ENCODE measurements at places on chromosomes 16 and 17.

- peak; percentile 60 for DNase-seq
Observed at GRCh38 chr16:26816885-26817571, 249.7 kb upstream of the C16orf82 start.

DNA sequence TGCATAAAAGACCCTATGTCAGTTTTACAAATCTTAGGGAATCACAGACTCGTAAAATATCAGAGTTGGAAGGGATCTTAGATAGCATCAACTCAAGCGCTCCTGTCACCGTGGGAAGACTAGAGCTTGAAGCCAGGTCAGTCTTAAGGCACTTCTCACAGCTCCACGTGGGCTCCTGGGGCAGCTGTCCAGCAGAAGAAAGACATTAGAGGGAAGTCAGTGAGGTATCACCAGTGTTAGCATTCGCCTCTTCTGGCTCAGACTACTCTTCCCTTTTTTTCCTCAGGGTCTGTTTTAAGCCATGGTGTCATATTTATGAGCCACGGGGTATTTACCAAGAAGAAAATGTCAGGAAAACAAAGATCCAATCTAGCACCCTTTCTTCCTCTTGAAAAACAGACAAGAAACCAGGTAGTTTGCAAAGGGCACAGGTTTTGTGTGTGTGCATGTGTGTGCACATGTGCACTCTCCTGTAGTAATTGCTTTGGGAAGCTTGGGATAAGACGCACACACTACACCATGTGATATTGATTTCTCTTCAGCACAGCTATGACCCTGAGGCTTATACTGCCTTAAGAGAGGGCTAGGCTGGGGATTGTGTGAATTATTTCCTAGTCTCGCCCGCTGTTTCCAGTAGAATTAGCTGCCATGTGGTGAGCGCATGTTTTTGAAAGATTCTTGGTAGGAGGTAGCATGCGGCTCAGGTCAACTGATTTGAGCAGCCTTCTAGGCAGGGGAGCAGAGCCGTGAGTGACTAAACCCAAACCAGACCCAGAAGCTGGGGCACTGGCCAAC is 61.0 kb upstream of the ELAC2 start:
- DNase-seq: no peak

GRCh38 chr16:12602811-12603698 is 200.6 kb downstream of the CPPED1 start:
- peak; percentile 32 for DNase-seq

DNA sequence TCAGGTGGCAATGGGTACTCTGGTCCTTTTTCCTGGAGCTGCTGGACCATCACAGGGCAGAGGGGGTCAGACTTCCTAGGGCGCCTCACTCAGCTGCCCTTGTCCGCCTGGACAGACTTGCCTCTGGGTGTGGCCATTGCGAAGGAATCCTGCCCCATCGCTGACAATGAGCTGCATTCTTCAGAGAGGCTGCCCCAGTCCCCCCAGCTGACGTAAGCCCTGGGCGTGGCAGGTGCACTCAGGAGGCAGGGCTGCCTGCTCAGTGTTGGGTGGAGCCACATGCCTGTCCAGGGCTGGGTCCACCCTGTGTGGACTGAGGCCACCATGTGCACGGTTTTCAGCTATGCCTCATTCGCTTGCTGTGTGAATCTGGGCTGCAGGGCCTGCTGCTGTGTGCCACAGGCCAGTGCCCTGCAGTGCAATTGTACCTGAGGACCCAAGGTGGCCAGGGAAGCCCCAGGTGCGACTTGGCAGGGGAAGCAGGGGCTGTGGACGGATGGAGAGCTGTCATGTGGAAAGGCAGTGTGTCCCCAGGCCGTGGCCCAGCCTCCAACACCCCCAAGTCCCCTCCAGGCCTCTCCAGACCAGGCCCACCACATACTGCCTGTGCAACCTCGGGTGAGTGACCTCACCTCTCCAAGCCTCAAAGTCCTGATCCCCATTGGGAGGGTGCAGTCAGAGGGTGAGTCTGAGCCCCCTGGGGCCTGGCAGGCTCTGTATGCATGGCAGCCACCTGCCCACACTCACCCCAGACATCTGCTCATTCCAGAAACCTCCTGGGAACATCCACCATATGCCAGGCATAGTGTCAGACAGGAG is 14.0 kb upstream of the MPRIP start:
- peak; percentile 100 for DNase-seq

GRCh38 chr17:8859804-8860430 is 7.6 kb downstream of the PIK3R6 start:
- DNase-seq: peak; percentile 50

DNA sequence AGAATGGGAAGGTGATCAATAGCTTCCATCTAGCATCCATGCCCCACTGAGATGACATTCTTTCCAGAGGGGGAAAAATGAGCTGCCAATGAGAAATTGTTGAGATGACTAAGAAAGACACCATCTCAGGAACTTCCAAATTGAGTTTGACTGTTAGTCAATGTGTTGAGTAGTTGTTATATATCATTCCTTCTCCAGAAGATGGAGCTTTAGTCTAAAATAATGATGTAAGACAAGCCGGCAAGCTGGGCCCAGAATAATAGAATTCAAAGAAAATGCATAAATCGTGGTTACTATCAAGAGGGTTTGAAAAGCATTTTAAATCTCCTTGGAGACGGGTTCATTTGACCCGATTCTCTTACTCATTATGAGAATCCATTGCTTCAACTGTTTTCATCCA is 71.0 kb upstream of the ATF7IP2 start:
- DNase-seq: no peak

DNA sequence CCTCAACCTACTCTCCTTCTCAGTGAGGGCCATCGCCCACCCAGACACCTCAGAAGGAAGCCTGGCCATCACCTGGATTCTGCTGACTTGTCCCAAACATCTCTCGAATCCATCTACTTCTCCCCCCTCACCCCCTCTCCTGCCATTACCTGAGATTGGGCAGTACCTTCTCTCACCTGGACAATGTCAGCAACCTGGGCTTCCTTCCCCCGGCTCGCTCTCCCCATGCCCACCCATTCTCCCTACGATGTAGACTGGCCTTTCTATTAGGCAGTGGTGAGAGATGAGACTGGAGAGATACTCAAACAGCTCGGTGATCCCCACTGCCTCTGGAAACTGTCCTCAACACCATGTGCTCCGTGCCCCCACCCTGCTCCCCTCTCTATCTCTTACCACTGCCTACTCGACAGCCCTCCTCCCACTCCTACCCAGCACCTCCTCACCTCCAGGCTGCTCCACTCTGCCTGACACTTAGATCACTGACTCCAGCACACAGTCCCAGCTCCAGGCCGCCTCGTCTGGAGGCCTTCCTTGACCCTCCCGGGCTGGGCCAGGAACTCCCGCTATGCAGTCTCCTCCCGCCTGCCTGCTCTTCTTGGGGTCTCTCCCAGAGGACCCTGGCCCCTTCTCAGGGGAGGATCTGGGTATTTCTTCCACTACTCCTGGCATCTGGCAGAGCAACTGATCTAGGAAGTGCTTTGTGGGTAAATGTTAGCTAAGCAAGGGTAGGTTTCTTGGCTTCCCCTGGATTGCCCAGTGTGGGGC is 235.8 kb upstream of the NLRP1 start:
- DNase-seq: peak; percentile 66

DNA sequence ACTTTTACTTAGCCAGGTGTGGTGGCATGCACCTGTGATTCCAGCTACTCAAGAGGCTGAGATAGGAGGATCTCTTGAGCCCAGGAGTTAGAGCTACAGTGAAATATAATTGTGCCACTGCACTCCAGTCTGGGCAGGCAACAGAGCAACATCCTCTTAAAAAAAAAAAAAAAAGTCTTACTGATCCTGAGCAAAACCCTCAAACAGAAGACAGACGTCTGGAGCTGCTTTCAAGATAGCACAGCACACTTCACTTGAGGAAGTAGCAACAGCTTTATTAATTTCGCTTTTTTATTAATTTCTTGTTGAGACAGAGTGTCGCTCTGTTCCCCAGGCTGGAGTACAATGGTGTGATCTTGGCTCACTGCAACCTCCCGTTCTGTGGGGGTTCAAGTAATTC is 10.2 kb upstream of the GGA2 start:
- no peak for DNase-seq

DNA sequence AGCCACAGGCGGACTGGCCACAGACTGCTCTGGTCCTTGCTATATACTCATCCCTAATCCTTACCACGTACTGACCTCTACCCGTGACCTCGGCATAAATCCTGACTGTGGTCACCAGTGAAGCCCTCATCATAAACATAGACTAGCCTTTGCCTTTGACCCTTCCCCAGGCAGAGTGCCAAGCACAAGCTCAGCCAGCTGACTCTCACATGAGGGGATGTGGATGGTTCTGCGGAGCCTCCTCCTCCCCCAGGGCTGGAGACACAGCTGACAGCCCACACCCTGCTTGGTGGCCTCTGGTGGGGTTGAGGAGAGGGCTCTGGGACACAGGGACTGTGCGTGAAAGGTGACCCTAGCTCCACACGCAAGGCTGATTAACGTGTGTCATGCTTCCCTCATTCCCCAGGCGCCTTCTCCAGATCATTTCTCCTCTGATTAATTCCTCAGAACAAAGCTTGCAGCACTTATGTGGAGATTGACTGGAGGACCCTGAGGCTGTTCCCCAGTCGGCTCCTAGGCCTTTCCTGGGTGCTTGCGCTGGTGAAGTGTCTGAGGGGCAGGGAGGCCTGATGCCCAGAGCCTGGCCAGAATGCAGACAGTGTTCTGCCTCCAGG is 241.5 kb upstream of the NLRP1 start:
- DNase-seq: peak; percentile 59

DNA sequence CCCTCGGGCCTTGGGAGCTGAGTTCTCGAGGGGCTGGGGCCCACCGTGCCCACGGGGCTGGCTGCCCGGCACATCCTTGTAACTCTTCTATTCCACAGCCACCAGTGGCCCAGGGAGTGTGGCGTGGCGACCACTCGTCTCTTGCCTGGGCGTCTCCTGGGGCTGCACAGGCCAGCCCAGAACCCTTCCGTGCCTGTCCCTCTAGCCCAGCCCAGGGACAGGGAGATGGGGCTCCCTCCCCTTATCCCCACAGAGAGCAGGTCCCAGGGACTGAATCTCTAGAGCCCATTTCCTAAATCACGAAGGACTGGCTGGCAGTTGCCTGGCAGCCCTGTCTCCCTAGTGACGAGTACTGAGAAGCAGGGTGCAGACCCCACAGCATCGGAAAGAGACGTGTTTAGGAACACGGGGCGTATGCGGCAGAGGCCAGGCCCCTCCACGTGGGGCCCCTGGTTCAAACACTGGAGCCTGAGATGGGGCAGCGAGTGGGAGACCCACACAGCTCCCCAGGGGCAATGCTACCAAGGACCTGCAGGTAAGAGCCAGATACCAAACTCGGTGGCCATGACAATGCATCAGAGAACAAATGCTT is 51.0 kb downstream of the TIMM22 start:
- no peak for DNase-seq

- no peak for DNase-seq
Observed at GRCh38 chr17:53483704-53484103, 339.0 kb upstream of the KIF2B start.

DNA sequence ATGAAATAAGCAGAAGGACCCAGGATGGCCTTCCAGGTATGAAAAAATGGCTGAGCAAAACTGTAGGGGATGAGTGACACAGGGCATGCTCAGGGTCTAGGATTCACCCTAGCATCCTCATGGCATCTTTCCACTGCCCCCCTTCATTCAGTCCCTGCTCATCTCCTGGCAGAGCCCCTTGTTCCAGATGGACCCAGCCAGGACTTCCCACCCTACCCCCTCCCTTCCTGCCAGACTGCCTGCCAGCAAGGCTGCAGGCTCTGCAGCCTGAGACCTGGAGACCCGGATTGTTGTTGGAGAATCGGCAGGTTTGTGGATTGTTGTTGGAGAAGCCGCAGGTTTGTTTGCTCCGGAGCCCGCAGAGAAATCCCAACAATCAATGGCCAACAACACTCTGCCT is 6.6 kb downstream of the SEZ6 start:
- no peak for DNase-seq

DNA sequence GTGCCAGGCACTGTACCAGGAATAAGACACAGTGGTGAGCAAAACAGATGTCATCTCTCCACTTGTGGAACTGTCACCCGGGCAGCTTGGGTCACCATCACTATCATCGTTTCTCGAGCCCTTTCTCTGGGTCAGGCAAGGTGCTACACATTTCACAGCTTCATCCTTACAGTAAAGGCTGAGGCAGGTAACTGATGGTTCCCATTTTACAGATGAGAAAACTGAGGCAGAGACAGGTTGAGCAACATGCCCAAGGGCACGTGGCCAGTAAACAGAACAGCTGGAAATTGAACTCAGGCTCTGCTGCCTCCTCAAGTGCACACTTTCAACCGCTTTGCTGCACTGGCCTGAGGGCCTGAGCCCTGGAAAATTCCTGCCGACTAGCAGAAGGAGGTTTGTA is 294.6 kb downstream of the XYLT1 start:
- no peak for DNase-seq

DNA sequence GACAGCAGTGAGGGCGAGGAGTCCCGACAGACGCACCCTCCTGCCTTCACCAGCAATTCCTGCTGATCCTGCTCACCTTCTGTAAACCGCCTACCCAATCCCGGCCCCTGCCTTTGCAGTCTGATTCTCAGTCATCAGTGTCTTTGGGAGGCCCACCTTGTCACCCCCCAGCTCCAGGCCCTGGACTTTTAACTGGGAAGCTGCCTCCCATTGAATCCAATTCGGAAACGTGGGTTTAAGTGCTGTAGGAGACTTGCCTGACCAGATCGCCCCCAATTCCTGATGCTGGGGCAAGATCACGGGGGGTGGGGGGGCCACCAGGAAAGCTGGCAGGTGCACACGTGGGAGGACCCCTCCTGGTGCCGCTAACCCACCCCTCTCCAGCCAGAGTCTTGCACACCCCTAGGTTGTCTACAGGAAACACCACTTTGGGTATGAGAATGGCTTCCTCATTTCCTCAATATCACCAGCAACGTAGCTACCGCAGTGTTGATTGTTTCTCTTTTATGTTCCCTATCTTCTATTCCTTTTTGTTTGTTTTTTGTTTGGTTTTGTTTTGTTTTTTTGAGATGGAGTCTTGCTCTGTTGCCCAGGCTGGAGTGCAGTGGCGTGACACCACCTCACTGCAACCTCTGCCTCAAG is 46.6 kb upstream of the CMIP start:
- no peak for DNase-seq

DNA sequence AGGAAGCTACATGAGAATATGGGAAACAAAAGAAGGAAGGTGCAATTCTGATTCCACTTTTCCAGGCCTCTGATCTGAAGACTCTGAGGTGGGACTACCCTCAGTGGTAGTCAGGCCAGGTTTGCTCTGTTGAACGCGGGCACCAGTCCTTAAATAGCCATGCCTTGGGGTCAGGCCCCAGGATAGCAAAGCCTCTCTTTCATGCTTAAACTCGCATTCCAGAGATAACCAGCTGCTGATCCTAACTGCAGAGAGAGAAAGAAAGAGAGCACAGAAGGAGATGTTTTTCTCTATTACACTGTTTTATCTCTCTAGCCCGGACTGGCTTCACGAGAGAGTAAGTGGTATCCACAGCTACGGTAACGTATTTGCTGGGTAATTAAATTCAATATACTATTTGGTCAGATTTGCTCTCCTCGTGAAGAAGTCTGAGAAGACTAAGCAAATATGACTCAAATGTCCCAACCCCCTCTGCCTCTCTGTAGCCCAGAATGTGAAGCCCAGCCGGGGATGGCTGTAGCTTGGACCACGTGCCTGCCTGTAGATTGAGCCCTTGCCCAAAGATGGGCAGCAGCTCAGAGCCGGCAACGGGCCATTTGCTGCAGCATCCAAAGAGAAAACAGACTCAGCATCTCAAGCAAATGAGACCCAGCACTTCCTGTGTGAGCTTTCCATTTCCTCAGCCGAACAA is 122.2 kb downstream of the SMG6 start:
- DNase-seq: no peak
